ENCODE measurements at places on chromosomes 3 and 15.

DNA sequence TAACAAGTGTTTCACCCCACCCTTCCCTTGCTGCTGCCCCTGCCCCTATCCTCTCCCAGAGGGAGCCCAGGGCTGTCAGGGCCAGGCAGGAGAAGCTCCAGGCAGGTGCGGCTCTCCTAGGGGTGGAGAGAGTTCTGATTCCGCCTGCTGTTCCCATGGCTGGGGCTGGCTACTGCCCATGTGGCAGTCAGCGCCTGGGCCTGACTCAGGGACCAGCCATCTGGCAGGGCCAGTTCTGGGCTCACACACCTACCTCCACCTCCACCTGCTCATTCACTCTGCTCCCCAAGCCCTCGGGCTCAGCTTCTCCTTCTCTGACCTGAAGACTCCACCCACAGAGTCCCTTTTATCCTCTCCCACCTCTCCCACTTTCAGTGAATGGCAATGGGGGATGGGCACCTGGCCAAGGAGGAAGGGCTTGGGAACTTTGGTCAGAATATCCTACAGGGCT is 23.4 kb downstream of the AMOTL2 start:
- no peak for DNase-seq

- no peak for DNase-seq
Measured at GRCh38 chr15:51004103-51004551, 90.6 kb downstream of the TNFAIP8L3 start.

- no peak for DNase-seq
Measured at GRCh38 chr3:15010664-15011063, 54.5 kb downstream of the MRPS25 start.

- DNase-seq = no peak
Measured at GRCh38 chr15:68694111-68694510, 115.3 kb downstream of the CORO2B start.

GRCh38 chr3:170621256-170621655 is 35.4 kb upstream of the SLC7A14 start:
- no peak for DNase-seq

- peak; percentile 32 for DNase-seq
Measured at GRCh38 chr3:50623840-50624474, 7.0 kb downstream of the MAPKAPK3 start.

GRCh38 chr3:42463093-42463492 is 39.4 kb upstream of the VIPR1 start:
- no peak for DNase-seq

DNA sequence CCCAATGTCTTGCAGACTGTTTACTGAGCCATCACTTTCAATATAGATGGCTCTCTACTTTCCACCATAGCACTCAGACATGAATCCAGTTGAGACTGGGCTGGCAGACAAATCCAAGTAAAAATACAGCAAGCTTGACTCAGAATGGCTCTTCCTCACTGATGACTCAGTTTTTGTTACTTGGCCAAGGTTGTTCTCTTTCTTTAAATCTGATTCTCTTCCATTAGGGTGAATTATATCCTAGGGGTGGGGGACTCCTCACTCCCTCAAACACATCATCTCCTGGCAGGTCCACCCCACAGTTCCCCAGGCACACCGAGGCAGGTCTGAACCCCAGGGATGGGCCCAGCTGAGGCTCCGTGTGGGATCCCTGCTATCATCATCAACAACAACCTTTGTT is 157.9 kb downstream of the MEX3B start:
- DNase-seq = no peak

GRCh38 chr15:37517191-37517895 is 417.0 kb upstream of the MEIS2 start:
- DNase-seq = no peak

GRCh38 chr15:87777054-87777561 is 479.4 kb downstream of the NTRK3 start:
- no peak for DNase-seq

DNA sequence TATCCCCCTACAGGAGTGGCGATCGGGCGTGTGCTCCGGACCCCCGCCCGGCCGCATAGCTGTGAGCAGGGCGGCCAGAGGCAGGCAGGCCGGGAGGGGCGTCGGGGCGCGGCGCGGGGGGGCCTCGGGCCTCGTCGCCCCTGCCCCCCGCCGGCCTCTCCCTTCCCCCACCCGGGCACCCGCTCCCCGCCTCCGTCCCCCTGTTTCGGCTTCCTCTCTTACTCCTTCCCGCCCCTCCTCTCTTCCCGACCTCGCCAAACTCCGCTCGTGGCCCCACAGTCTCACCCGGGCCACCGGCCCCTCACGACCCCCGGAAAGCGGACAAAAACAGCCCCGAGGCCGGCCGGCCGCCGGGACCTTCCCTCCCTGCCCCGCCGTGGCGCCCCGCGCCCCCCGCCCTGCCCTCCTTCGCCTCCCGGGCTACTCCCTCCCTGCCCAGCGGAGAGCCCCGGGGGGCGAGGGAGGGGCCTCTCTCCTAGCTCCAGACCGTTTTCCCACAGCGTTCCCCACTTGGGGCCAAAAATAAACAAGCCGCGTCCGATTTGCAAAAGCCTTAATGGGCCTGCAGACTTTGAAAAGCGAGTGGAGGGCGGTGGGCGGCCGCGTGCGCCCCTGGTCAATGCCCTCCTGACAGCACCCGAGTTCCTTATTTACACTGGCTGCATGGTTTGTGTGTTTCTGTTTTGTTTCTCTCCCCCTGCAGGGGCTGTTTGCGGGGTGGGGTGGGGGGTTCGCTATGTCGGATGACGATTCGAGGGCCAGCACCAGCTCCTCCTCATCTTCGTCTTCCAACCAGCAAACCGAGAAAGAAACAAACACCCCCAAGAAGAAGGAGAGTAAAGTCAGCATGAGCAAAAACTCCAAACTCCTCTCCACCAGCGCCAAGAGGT is 1.0 kb downstream of the UBE2E1 start:
- DNase-seq = peak; percentile 20

- DNase-seq = no peak
Measured at GRCh38 chr3:48598323-48599076, 3.4 kb upstream of the COL7A1 start.

All from GM10248 (cell line).